ENCODE measurements at places on chromosomes 16 and 17.

- DNase-seq = no peak
Observed at GRCh38 chr17:40084477-40084876, 15.9 kb downstream of the NR1D1 start.

DNA sequence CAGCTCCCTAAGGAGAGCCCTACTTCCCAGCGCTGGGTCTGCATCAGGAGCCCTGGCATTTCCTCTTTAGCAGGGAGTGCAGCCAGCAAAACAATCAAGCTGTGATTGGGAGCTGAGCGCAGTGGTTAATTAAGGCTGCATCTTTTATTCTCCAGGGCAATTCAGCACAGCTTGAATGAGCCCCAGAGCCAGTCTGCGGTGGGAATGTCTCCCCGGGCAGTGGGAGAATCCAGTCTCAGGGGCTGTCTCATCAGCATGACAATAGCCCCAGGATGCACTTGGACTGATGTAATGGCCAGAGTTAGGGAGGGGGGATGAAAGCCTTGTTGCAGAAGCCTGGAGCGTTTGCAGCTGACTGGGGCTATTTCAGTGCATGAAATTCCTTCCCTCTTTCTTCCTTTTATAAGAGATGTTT is 292.6 kb upstream of the SOX9 start:
- DNase-seq = peak; percentile 98

- DNase-seq = peak; percentile 73
Observed at GRCh38 chr17:45248132-45248957, 13.5 kb downstream of the SPATA32 start.

DNA sequence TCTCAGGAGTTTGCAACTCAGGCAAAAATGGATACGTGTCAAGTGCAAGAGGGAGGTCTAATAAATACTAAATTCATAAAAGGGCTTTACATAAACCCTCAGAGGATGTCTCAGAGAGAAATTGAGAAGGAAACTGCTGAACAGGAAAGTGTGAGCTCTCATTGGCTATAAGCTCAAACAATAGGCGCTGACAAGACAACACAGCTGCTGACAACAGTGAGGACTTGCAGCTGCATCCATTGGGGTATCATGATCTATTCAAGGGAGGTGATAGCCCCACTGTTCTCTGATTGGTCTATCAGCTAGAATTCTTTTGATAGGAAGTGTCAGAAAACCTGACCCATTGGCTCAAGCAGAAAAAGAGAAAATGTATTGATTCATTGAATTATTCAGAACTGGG is 187.2 kb downstream of the CBLN1 start:
- no peak for DNase-seq

DNA sequence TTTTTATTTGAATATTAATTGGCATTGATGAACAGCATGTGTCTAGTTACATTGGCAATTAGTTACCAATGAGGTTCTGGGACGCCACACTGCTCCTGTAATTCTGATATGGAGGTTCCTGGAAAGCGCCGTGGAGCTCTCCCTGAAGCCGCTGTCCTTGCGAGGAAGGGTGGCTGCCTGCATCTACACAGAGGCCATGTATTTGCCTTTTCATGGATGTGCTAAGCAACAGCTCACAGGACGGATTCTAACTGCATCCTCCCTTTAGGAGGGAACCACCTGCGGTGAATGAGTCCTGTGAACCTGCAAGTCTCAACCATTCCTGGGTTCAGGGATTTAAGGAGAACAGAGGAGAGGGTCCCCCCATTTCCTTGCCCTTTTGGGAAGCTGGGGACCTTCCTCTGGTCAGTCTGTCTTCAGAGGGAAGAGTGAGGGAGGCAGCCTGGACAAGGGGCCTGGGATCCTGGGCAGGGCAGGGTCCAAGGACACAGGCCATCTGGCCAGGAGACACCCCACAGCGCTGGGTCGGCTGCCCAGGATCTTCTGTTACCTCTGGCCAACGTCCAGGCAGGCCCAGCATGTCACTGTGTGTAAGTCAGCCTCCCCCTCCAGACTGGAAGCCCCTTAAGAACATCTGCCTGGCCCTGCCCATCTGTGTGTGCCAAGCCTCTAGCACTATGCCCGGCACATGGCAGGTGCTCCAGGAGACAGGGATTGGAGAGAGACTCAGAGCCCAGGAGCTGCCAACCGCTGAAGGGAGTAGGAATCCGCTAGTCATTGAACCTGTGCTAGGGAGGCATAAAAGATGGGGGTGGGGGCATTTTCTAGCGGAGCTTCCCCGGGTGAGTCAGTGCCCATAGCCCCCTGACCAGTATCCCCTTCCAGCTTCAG is 314.1 kb upstream of the TNRC6C start:
- no peak for DNase-seq

- no peak for DNase-seq
Observed at GRCh38 chr17:29061036-29061435, 18.1 kb downstream of the PIPOX start.

- DNase-seq = no peak
Observed at GRCh38 chr16:11215935-11216556, 40.0 kb downstream of the SOCS1 start.

DNA sequence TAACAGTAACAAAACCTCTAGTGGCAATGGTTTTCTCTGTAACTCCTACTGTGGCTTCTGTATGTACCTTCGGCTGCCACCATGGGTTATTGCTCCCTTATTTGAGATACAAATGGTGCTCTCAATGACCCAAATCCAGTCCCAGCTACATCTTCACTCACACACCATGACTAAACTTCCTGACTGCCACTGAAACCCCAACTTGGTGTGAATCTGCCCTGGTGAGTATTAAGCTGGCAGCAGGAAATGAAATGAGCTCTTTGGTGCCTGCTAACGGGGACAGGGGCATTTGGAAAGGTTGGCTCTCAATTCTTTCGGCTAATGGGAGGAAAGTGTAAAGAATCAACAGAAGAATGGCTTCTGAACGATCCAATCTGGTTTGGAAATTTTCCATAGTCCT is 7.5 kb upstream of the SLC35B1 start:
- DNase-seq = no peak

DNA sequence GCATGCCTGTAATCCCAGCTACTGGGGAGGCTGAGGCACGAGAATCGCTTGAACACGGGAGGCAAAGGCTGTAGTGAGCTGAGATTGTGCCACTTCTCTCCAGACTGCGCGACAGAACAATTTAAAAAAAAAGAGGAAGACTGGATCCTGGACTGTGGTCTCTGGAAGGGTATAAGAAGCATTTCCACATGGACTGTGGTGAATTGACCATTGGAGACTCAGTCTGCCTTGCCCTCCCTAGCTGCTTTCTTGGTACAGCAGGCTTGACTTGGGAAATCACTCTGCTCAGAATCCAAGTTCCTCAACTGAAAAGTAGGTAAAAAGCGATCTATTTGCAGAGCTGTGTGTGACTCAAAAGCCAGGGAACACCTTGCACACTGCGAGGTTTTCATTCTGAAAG is 1.0 kb upstream of the MGRN1 start:
- no peak for DNase-seq

DNA sequence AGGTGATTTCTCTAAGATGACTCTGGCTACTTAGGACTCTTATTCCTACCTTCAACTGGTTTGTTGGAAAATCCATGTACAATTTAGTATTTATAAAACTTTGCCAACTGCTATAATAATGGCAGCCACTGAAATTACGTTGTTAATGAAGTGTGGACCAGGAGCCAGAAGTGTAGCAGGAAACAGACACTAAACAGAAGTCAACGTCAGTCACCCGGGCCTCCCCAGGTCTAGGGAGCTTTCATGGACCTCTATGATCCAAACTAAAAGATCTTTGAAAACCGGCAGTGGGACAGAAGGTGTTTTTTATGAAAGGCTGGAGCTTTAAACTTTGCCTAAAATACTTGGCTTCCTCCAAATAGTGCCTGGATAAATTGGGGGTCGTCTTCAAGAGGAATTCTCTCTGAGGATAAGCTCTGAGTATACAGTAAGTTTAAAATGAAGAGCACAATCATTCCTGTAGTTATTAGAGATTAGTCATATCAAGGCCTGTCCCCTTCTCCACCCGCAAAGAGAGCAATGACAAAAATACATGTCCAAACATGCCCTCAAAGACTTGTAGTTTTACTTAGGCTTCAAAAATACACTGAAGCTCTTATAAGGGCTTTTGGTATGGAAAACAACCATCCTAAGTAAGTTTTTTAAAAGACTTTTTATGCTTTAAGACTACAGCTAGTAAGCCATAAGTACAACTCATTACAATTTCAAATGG is 34.6 kb downstream of the DCUN1D3 start:
- DNase-seq = no peak

- no peak for DNase-seq
Observed at GRCh38 chr16:57756424-57757325, 21.1 kb downstream of the KATNB1 start.

DNA sequence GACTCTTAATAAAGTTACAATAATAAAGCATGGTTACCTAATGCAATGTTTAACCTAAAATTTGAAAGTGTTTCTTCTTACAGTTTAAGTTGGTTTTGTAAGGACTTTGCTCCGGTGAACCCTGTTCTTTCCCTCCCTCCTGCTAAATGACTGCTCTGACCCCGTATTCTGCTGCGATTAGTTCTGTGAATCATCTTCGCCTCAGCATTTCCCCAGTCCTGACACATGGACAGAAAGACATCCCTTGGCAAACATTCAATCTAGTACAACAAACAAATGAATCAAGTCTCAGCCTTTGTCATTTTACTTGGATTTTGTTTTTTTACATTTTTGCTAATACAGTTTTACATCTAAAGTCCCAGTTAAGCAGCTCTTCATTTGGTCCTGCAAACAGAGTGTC is 15.4 kb downstream of the KCNJ2 start:
- no peak for DNase-seq

DNA sequence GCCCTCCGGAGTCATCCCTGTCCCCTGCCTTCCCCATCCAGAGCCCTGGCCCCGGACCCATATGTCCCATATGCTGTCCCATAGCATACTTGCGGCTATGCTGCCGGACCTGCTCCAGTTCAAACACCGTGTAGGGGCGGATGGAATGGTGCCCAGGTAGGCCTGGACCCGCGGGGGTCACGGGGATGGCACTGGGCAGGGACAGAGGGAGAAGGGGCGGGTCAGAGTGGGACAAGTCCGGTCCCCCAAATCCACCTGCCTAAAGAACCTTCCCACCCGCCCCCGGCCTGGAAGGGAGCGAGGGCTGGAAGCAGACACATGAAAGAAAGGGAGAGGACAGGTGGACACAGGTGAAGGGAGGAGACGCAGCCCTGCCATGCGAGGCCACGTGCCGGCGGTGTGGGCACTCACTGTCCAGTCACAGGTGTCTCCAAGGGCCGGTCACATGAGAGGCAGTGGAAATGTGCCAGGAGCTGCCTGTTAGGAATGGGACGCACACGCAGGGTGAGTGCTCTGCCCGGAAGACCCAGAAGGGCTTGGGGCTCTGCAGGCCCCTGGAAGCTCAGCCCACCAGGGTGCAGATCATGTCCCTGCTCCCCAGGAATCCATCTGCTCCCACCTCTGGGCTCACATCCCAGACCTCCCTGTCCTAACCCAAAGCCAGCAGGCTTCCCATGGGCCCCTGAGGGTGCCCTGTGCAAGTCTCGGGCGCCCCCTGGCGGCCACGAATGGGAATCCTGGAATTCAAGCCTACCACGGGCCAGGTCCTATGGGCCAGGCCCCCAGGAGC is 14.0 kb downstream of the UBALD2 start:
- peak; percentile 91 for DNase-seq

- DNase-seq = no peak
Observed at GRCh38 chr17:8966926-8967325, 1.4 kb upstream of the PIK3R5 start.
